Activated CD4-positive, alpha-beta memory T cell treated with anti-CD3 and anti-CD28 coated beads for 36 hours (primary cell): ENCODE measurements at places on chromosomes 2 and 18. TPM values are rescaled to one million over a fixed set of nuclear protein-coding genes. Genes with fewer than 3 reads are reported as not detected.

DNA sequence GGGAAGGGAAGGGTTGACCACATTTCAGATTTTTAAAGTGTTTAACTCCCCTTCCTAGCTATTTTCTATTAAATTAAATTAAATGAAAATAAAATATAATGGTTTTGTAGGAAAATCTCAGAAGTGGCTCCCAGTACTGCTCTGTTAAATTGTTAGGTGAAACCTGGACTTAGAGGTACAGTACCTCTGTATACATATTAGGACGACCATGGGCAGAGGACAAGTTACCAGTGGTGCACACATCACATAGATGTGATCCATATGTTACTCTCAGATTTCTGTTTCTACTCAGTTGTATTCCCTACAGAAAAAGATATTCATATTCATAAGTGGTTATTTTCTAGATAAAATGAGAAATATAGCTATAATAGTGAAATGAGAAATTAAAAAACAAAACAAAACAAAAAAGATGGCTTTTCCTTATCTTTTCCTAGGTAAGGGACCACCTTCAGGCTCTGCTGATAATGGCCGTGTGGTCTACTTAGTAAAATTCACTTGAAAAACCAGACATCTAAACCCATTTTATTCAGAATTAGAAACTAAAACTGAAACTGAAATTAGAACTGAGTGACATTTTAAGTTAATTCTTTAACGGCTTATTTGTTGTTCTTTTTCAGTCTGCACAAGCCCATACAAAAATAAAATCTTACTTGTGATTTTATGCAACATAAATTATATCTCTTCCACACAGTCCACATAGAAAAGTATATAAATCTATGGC is 832.5 kb upstream of the CHAC2 start:
- no peaks in the 10 kb centered on the region for H3K4me1 ChIP-seq
- H3K36me3 ChIP-seq = no peaks in the 10 kb centered on the region
- no peak overlapping the region for H3K4me3 ChIP-seq
- no peak for DNase-seq

DNA sequence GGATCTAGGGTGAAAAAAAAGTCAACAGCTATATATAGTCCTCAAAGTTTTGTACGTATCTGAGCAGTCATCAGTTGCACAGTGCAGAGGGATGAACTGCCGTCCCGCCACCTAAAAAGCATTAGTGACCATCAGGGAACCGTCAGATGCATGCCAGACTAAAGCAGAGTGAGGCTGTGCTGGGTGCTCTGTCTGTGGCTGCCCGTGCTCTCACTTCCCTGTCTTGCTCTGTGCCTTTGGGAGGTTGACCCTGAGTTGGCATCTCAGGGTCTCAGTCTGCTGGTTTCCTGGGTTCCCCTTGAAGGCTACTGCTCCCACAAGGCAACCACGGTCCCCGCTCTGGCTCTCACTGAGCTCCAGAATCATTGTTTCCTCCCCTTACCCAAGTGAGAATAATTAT is 11.1 kb downstream of the CLUL1 start:
- H3K27ac ChIP-seq = no peak overlapping the region
- H3K4me1 ChIP-seq = no peaks in the 10 kb centered on the region
- no peak for DNase-seq
- no peak overlapping the region for H3K4me3 ChIP-seq

DNA sequence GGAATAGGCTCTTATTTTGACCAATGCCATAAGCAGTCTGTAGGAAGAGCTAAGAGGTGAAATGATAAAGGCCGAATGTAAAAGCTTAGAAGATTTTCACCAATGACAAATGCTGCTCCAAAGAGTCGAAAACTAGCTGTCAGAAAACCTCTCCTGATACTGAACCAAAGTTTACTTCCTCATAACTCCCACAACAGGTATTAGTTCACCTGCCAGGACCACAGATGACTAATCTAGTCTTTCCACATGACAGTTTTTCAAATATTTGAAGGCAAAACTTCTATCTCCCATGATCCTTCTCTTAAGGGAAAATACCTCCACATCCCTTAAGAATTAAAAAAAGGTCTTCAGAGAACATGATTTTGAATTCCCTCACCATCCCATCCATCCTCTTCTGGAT is 473.2 kb upstream of the SPHKAP start:
- no peak for DNase-seq
- no peaks in the 10 kb centered on the region for H3K36me3 ChIP-seq
- no peak overlapping the region for H3K4me3 ChIP-seq
- H3K27me3 ChIP-seq = no peaks in the 10 kb centered on the region
- H3K27ac ChIP-seq = no peak overlapping the region

GRCh38 chr2:59745085-59745484 is 808.4 kb downstream of the BCL11A start:
- no peaks in the 10 kb centered on the region for H3K4me1 ChIP-seq
- no peak overlapping the region for H3K27ac ChIP-seq
- no peak overlapping the region for H3K4me3 ChIP-seq

DNA sequence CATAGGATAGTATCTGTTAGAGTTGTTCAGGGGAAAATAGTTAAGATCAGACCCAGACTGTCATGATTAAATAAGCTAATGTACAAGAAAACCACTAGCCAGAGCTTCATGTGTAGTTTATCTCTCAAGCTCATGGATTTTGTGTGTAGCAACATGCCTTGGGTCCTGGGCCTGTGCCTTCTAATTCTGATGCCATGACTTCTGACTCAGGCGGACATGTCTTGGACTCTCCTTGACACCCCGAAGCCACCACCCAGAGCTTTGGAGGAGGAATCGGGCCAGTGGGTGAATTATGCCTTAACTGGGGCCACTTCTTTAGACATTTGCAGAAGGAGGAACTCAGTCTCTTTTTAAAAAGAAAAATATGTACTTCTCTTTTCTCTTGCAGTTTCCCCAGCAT is 68.7 kb downstream of the NPAS2 start:
- no peak for DNase-seq
- H3K27me3 ChIP-seq = no peaks in the 10 kb centered on the region
- no peak overlapping the region for H3K27ac ChIP-seq
- H3K4me3 ChIP-seq = no peak overlapping the region
- H3K36me3 ChIP-seq = no peaks in the 10 kb centered on the region

- H3K36me3 ChIP-seq = peaks cover 2% of the 10 kb centered on the region
- H3K27ac ChIP-seq = peak overlapping the region; percentile 3
- peak; percentile 38 for DNase-seq
Observed at GRCh38 chr2:108591163-108591562, 56.9 kb downstream of the LIMS1 start.

GRCh38 chr2:188610050-188610444 is 318.4 kb downstream of the GULP1 start:
- no peaks in the 10 kb centered on the region for H3K27me3 ChIP-seq
- H3K4me3 ChIP-seq = no peak overlapping the region
- no peak for DNase-seq
- no peaks in the 10 kb centered on the region for H3K36me3 ChIP-seq

DNA sequence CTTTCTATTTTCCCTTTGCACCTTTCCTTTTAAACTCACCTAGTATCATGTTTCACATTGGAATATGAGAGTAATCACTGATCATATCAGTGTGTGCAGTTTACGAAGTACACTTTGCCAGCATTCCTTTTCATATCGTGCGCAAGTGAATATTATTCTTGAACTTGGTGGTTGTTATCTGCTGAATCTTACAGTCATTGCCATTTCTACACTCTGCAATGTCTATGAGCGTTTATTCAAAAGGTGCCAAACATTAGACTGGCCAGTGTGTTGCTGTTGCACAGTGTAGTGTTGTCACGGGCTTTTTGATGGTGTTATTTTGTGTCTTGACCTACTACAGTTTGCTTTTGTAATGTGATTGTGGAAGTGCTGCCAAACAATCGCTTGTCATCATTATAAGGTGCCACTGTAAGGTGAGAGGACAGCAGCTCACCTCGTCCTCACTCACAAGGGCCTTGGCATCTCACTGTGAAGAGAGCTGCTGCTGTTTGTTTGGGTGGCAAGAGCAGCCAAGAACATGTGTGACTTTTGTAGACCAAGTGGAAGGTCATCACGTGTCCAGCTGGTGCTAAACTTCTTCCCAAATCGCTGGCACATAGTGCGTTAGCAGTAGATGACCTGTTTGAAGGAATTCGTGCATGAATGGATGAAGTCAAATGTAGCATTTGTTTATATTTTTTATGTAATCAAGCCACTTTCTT is 113.3 kb downstream of the MYO1B start:
- H3K27me3 ChIP-seq = no peaks in the 10 kb centered on the region
- no peaks in the 10 kb centered on the region for H3K36me3 ChIP-seq
- H3K4me3 ChIP-seq = no peak overlapping the region

DNA sequence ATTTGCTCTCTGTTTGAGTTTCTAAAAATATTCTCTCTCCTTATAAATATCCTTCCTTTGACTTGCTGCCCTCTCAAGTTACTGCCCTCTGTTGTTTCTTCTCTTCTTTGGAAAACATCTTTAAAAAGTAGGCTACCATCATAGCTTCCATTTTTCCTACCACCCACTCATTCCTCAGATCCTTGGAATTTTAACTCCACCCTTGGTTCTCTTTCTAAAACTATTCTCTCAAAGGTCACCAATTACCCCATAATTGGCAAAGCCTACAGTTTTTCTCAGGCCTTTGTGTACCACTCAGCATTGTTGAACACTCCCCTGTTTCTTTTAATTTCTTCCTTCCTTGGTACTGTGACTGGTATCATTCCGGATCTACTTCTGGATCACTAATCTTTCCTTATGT is 43.0 kb upstream of the ITGAV start:
- no peak overlapping the region for H3K4me3 ChIP-seq
- DNase-seq = no peak
- H3K27me3 ChIP-seq = peaks cover 3% of the 10 kb centered on the region
- H3K27ac ChIP-seq = no peak overlapping the region
- H3K36me3 ChIP-seq = no peaks in the 10 kb centered on the region

- H3K27me3 ChIP-seq = peaks cover 3% of the 10 kb centered on the region
- no peak for DNase-seq
- no peak overlapping the region for H3K4me3 ChIP-seq
- no peak overlapping the region for H3K27ac ChIP-seq
- peaks cover 3% of the 10 kb centered on the region for H3K4me1 ChIP-seq
Observed at GRCh38 chr18:63067939-63068338, 251.6 kb downstream of the BCL2 start.

DNA sequence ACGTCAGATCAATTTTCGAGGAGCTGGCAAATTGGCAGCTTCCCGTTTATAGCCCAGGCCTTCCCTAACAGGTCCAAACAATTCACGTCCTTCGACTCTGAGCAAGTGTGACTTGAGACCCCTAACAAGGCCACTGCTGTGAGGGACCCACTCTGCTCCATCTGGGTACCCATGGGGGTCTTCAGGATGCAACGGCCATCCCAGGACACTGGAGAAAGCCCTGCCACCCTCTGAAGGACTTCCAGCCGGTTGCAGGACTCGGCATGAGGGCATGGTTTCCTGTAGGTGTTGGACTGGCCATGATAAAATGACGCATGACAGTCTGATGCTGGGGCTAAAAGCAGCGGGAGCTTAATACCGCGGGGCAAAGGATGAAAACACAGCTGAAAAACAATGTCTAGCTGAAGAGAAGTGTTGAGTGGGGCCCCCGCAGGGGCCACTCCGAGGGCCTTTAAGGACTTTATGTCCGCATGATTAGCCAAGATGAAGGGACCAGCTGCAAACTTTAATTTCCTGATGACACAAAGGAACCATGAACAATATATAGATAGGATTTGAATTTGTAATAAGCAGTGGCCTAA is 113.3 kb upstream of the ZNF521 start:
- H3K4me1 ChIP-seq = no peaks in the 10 kb centered on the region
- no peak overlapping the region for H3K4me3 ChIP-seq
- H3K27me3 ChIP-seq = no peaks in the 10 kb centered on the region
- no peaks in the 10 kb centered on the region for H3K36me3 ChIP-seq

GRCh38 chr2:159960414-159960813 is 102.0 kb downstream of the PLA2R1 start:
- H3K27me3 ChIP-seq = peaks cover 5% of the 10 kb centered on the region
- H3K27ac ChIP-seq = no peak overlapping the region
- H3K4me1 ChIP-seq = peaks cover 16% of the 10 kb centered on the region
- DNase-seq = no peak

GRCh38 chr2:127176371-127177311 is 43.5 kb downstream of the CYP27C1 start:
- no peaks in the 10 kb centered on the region for H3K36me3 ChIP-seq
- no peak overlapping the region for H3K4me3 ChIP-seq
- no peak overlapping the region for H3K27ac ChIP-seq
- no peak for DNase-seq
- no peaks in the 10 kb centered on the region for H3K4me1 ChIP-seq

DNA sequence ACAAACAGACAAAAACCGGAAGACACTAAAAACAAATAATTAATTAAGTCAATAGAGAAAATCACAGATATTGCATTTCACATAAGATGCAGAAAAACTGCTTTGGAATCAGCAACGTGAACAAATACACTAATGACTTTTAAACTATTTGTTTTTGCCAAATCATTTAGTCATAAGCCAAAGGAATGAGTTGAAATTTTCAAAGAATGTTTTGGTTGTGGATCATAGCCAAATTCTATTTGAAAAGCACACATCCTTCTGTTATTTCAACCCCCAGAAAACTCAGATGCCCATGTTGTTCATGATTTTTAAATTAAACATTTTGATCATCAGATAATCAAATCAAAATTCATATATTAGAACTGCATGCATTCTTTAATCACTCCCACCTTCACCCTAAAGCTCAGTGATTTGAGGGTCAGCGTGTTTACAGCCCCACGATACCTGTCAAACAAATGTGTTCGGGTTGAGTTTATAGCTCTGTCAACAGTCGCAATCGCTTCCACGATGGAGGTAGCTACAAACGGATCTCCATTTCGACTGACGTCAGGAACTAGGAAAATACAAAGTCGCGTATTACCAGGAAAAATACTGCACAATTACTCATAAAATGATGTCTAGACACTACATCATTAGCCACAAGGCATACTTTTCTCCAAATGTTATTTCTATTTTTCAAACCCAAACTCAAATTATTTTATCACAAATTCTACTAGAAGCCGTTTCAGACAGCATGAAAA is 90.2 kb downstream of the PXDN start:
- DNase-seq = no peak
- no peak overlapping the region for H3K27ac ChIP-seq
- no peak overlapping the region for H3K4me3 ChIP-seq
- no peaks in the 10 kb centered on the region for H3K4me1 ChIP-seq

GRCh38 chr2:207484444-207485391 is 45.0 kb upstream of the CREB1 start:
- no peak for DNase-seq
- no peak overlapping the region for H3K27ac ChIP-seq
- no peaks in the 10 kb centered on the region for H3K27me3 ChIP-seq
- H3K4me1 ChIP-seq = peaks cover 7% of the 10 kb centered on the region
- H3K4me3 ChIP-seq = no peak overlapping the region

DNA sequence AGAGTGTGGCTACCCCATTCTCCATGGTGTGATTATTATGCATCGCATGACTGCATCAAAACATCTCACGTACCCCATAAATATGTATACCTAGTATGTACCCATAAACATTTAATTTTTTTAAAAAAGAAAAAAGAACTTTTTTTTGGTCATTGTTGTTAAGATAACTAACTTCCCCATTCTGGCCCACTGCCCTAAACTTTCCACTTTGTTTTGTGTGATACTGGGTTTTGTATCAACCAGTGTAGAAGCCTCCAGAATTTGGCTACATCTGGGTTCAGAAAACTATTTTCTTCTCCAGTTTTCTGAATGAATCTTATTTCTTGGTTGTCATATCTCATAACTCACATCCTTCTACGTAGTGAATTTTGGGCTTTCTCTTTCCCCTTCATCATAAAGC is 62.3 kb upstream of the NABP1 start:
- H3K27me3 ChIP-seq = no peaks in the 10 kb centered on the region
- no peak for DNase-seq
- H3K4me3 ChIP-seq = no peak overlapping the region

The GATA6 gene
- total RNA-seq = 0.10 TPM

The BOLL gene
- total RNA-seq = not detected

The ZEB2 gene
- total RNA-seq = 16.8 TPM

The ITGA4 gene
- 46.5 TPM for total RNA-seq

The FRZB gene
- total RNA-seq = not detected

The RTP5 gene
- 0.10 TPM for total RNA-seq

The RBMS1 gene
- 37.9 TPM for total RNA-seq
